ENCODE measurements at places on chromosomes 1 and 21.

DNA sequence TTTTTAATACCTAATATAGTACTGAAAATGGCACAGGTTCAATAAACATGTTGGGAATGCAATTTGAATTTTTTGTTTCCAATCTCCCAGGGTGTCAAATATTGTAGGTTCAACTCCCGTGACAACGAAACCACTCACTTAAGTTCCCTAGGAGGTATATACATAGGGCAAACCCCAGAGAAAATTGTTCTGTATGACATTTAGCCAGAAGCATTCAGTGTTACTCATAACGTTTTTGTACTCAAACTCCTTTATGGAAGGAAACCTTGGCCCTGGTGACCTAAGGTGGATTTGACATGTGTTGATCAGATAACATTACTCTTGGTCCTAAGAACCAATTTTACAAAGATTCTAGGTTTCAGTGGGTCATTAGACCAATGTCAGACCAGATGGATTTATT is 110.6 kb downstream of the USP25 start:
- DNase-seq: no peak

DNA sequence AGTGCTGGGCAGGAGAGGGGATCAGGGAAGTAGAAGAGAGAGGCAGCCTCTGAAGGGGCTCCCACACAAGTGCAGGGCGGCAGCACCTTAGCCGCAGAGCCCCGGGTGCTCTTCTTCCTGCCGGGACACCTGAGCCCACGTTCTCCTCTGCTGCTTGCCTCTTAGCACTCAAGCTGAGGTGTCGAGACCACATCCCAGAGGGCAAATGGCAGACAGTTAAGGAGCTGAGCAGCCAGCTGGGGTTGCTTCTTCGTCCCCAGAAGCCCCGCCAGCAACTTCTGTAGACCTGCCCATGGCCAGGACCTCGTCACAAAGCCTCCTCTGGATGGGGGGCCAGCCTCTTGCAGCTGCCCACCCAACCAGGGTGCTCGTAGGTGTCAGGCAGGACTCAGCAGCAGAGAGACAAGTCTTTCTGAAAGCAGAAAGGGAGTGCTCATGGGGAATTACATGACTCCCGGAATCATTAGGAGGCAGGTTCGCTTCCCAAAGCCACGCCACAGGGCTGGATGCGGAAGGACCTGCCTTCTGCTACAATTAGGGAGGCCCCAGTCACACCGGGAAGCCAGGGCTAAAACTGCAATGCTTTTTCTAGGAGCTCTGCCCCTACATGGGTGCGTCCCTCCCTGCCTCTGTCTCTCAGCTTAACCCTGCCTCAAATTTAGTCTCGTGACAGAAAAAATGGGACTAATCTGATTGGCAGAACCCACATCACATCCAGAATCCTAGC is 141.4 kb upstream of the RAB4A start:
- DNase-seq: no peak

- no peak for DNase-seq
These were observed 327.8 kb downstream of the PAPPA2 start for GRCh38 chr1:176790786-176791185.

DNA sequence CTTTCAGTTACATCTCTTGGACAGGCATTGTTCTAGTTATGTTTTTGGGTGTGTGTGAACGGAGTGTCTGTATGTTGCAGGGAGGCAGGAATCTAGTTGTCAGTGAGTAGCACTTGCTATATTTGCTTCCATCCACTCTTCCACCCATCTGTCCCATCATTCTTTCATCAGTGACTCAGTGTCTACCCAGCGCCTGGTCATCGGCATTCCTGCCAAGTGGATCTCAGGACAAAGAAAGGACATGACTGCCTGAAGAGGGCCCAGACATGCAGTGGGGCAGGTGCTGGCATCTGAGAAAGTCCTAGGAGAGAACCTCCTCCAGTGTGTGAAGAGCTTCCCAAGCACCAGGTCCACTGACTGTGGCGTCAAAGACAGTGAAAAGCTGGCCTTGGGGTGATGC is 27.3 kb upstream of the MAGOH start:
- DNase-seq: peak; percentile 36

- DNase-seq: no peak
These were observed 443.6 kb downstream of the PLPP3 start for GRCh38 chr1:56135864-56136147.

DNA sequence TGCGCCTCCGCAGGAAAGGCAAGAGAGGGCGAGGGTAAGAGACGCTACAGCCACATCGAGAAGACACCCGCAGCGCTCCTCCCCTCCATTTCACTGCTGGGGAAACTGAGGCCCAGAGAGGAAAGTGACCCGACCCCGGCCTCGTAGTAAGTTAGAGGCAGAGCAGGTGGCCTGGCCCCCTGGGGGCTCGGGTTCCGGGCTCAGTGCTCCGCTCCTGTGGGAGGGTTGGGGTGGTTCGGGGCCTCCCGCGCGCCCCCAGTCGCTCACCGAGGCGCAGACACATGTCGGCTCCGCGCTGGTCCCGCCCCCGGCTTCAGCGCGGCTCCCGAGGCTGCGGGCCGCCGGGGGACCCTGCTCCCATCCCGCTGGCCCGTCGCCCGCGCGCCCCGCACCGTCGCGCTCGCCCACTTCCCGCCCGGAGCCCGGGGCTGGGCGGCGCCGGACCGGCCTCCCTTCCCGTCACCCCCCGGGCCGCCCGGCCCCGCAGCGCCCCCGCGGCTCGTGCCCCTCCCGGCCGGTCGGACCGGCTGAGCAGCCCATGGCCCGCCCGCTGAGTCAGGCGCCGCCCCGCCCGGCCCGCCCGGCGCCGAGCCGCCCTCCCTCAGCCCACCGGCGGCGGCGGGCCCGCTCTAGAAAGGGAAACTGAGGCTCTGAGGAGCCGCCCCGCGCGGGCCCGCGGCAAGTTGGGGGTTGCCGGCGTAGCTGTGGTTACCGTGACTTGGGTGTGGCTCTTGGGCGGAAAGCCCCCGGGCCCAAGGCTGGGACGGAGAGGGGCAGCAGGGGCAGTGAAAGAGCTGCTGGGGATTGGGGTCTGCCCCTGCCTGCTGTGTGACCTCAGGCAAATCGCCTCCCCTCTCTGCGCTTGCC is at the start of gene TMEM54:
TSS of gene TMEM54 (minus strand) at position 434 of the 867 bp plus-strand sequence. CDS start at position 283, 151 bp downstream.
- DNase-seq: peak; percentile 90

GRCh38 chr1:186178426-186179043 is 196.5 kb downstream of the TPR start:
- no peak for DNase-seq

GRCh38 chr1:37558411-37558810 is 1.7 kb downstream of the DNALI1 start:
- no peak for DNase-seq

DNA sequence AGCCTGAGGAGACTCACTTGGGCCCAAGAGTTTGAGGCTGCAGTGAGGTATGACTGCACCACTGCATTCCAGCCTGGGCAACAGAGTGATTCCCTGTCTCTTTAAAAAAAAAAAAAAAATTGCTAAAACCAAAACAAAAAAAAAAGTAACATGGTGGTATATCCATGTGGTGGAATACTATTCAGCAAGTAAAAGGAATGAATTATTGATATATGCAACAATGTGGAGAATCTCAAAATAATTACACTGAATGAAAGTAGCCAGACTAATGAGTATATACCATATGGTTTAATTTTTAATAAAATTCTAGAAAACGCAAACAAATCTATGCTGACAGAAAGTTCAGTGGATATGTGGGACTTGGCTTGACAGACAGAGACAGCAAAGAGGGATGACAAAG is 80.3 kb upstream of the DMRTA2 start:
- DNase-seq: no peak

GRCh38 chr1:151134991-151135390 is 11.4 kb downstream of the SEMA6C start:
- no peak for DNase-seq

DNA sequence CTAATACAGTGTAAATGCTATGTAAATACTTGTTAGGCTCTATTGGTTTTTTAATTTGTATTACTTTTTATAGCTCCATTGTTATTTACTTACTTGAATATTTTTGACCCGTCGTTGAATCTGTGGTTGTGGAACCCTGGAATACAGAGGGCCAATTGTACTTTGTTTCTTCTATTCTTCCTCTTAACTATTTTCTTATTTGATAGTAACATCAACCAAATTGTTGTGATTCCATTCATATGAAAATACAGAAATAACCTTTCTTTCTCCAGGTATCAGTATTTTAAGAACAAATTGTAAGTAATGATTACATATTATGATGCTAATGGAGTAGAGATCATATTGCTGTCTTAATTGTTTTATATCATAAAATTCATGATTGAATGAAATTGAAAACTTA is 73.7 kb downstream of the FNBP1L start:
- no peak for DNase-seq

GRCh38 chr21:26433386-26433785 is 139.7 kb downstream of the CYYR1 start:
- DNase-seq: peak; percentile 30

DNA sequence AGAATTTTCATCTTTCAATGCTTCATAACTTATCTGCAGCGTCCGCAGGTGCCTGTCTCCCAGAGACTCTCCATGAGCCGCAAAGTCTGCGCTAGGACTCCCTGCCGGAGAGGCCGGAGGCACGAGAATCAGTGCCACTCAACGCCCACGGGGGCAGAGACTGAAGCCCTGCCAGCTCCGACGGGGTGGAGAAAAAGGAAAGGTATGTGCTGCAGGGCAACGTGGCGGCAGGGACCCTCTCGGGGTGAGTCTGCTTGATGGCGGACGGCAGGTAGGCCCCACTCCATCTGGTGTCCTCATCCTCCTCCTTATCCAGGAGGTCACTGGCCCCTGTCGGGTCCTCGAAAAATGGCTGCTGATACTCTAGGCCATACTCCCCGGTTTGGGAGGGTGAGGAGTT is 21.9 kb upstream of the MRPS14 start:
- DNase-seq: no peak

DNA sequence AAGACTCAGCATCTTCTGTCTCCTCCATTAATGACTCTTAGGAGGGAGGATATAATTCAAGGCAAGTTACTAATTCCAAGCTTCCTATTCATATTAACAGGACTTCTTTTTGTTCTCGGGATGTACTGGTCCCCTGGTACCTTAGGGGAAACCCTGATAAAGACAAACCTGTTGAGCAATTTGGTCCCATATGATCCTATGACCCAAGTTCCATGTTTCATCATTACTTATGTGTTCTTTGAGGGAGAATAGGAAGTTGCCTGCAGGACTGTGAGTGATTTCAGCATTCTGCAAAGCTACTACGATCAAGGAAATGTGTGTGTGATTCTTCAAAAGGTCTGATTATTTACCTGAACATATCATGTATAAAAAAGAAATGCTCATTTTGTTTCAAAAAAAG is 5.8 kb upstream of the FMO3 start:
- DNase-seq: no peak

DNA sequence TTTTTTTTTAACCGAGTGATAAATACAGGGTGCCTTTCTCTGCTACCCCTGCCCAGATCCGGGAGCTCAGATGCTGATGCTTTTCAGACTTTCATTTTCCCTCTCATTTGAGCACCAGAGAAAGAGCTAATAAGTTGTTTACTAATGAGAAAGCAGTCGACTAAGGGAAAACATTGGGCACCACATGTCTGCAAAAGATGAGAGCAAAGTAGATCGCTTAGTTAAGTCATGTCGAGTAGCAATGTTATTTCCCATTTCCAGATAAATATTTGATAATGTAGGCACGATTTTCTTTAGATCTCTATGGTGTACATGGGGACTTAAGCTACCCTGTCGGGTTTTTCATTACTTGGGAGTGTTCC is 1.2 kb downstream of the PKN2 start:
- DNase-seq: no peak

DNA sequence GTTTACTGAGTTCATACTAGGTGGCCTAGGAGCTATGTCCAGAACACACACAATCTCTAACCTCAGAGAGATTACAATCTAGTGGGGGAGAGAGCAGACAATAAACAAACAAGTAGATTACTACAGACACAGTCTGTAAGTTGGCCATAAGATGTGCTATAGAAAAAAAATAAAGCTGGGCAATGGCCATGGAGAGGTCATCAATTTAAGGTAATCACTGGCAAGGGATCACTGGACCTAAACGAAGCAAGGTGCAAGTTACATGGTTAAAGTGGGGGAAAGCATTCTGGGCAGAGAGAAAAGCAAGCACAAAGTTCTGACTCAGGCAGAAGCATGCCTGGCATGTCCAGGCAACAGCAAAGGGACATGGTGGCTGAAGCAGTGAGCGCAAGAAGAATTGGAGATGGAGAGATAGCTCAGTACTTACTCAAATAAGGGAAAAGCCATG is 147.0 kb downstream of the RERE start:
- no peak for DNase-seq

DNA sequence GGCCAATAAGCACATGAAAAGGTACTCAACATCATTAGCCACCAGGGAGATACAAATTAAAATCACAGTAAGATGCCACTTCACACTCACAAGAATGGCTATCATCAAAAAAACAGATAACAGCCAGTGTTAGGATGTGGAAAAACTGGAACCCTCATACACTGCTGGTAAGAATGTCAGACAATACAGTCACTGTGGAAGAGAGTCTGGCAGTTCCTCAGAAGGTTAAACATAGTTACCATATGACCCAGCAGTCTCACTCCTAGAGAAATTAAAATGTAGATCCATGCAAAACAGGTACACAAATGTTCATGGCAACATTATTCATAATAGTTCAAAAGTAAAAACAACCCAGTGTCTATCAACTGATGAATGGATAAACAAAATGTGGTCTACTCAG is 33.3 kb downstream of the LDLRAD1 start:
- no peak for DNase-seq

DNA sequence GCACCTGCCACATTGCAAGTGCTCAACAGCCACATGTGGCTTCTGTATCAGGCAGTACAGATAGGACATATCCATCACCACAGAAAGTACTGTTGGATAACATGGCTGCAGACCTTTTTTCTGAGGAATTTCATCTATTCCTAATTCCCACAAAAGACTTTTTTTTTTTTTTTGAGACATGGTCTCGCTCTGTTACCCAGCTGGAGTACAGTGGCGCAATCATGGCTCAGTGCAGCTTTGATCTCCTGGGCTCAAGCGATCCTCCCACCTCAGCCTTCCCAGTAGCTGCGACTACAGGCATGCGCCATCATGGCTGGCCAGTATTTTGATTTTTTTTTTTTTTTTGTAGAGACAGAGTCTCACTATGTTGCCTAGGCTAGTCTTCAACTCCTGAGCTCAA is 33.3 kb downstream of the YARS1 start:
- DNase-seq: no peak

GRCh38 chr1:183685112-183685713 is 32.1 kb upstream of the APOBEC4 start:
- peak; percentile 76 for DNase-seq

GRCh38 chr1:204348722-204349121 is 11.0 kb downstream of the PLEKHA6 start:
- DNase-seq: peak; percentile 91

DNA sequence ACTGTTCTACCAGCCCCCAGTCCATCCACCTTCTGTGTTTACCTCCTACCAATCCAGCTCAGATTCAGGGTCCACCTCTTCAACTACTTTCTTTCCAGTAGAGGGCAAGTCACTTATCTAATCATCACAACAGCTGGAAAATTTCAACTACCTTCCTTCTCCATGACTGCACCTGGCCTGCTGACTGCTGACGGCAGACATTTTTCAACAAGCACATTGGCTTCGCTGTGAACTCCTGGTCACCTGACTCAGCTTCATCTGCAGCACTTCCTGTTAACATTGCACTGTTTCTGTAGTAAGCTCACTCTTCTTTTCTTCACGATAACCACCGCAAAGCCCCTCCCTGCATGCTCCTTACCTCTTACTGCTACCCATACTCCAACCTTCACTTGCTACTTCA is 405.7 kb downstream of the NTNG1 start:
- DNase-seq: no peak
